CD4-positive, alpha-beta T cell (primary cell): ENCODE measurements at places on chromosomes 6 and 20.

GRCh38 chr6:41072836-41073202 lies at the start of gene NFYA:
TSS of gene NFYA (plus strand) at chr6:41072974. CDS start at chr6:41079090, 6,116 bp downstream.
- peak; percentile 100 for DNase-seq

DNA sequence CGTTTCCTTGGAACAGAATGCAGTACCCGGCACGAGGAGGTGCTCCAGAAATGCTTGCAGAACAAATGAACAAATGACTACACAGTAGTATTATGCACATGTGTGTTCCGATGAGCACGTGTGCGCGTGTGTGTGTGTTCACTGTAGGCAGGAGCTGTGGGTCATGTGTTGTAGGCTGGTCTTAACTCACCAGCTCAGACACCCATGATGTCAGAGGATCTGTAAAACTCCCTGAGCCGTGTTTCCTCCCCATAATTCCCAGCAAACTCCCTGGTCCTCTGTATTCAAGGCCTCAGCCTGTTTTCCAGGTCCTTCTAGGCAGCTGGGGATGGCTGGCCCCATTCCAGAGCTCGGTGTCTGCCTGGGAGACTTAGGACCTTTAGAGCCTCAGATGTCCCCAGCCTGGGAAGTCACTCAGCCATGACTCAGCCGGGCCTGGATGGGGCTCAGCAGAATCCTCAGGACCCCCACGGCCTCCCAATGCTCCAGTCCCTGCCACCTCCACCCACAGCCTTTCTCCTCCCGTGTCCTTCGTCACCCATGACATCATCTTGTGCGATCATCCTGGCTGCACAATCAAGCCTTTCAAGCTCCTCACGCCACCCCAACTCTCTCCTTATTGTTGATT lies 475.0 kb upstream of the SULF2 start:
- no peak for DNase-seq

DNA sequence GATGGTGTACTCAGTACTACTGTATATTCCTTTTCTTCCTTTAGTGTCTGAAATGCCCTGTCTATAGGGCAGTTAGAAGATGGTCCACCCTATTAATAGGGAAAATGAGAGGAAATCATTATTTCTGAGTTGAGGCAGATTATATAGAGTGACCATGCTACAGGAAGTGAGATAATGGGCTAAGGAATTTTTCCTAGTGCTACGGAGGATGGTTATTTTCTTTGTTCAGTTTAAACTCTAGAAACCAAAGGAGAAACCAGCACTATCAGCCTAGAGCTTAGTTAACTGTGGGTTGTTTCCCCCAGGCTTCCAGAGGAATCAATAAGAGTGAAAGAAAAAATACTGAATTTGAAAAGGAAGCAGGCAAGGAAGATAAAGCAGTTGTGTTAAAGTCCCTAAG lies 474 bp downstream of the TSBP1 start:
- DNase-seq: no peak

- DNase-seq: peak; percentile 6
These were observed 334.9 kb upstream of the JARID2 start for GRCh38 chr6:14910692-14911547.

DNA sequence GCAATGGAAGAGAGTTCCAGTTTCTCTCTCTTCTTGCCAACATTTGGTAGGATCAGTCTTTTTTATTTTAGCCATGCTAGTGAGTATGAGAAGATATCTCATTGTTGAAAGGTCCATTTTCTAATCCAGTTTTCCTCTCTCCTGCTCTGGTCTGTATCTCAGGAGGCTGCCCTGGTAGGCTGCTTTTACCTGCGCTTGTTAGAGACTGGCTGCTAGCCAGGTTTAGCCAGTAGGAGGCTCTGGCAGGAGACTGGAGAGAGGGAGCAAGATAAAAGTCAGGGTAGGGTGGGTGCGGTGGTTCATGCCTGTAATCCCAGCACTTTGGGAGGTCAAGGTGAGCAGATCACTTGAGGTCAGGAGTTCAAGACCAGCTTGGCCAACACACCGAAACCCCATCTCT lies 68.6 kb upstream of the FOXP4 start:
- no peak for DNase-seq

DNA sequence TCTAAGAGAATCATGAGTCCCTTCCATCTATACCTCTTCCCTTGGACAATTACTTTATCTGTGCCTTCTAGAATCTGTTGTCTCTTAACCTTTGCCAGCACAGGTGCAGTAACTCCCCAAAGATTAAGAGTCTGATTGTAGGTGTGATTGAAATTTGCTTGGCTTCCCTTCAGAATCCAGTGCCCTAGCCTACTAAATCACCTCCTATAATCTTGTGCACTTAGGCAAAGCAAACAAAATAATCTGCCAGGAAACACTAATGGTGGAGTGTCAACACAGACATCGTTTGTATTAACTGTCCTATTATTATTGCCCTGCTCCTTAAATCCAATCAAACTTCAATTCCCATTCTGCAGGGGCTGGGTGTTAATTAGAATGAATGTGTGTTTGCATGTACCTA lies 28.0 kb downstream of the ID4 start:
- no peak for DNase-seq

- peak; percentile 3 for DNase-seq
These were observed 1.1 kb downstream of the SOX4 start for GRCh38 chr6:21594416-21595281.

DNA sequence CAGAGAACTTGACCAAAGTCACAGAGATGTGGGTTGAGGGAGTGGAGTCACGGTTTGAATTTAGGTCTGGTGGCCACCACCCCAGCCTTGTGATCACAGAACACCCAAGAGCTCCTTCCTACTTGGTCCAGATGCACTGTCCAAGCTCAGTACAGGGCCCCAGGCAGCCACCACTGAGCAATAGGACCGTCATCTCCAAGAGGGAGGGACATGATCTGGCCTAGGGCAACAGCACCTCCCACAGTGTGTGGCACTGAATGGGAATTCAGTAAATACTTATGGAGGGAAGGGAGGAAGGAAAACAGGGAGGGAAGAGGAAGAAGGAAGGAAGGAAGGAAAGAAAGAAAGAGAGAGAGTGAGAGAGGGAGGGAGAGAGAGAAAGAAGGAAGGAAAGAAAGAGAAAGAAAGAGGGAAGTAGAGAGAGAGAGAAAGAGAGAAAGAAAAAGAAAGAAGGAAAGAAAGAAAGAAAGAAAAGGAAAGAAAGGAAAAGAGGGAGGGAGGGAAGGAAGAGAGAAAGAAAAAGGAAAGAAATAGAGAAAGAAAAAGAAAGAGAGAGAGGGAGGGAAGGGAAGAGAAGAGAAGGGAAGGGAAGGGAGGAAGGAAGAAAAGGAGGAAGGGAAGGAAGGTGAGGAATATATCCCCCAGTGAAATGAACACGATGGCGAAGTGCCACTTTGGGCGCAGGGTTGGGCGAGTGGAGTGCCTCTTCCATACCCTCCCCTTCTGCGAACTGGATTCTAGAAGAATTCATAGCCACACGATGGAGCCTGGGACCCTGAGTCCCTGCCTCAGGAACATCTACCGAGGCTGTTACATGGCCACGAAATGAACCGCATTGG lies 243.7 kb downstream of the TFAP2C start:
- no peak for DNase-seq

DNA sequence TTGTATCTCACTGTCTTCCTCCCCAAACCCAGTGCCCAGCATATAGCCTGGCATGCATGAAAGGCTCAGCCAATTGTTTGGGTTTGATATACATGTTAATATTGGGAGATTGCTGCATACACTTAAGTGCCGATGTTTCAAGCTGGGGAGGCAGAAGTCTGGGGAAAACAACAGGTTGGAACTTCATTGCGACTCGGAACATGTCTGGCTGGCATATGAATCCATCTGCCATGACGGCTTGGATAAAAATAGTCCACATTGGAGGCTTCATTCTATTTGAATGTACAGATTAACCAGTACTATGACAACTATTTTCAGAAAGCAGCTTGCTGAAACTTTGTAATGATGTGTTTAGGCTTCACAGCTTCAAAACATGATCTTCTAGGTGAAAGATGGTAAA lies 261.0 kb downstream of the CDH26 start:
- no peak for DNase-seq

DNA sequence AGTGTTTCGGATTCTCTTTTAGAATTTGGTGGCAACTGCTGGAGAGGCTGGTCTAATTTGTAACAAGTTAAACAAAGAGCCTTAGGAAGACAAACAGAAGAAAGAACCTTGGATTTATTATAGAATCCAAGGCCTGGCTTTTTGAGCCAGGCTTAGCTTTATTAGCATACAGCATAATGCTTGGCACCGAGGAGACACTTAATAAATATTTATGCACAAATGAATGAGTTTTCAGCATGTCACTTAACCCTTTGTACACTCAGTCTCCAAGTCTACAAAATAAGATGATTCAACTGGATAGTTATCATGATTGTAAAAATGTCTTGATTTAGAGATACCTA lies 38.2 kb upstream of the AFDN start:
- DNase-seq: no peak

DNA sequence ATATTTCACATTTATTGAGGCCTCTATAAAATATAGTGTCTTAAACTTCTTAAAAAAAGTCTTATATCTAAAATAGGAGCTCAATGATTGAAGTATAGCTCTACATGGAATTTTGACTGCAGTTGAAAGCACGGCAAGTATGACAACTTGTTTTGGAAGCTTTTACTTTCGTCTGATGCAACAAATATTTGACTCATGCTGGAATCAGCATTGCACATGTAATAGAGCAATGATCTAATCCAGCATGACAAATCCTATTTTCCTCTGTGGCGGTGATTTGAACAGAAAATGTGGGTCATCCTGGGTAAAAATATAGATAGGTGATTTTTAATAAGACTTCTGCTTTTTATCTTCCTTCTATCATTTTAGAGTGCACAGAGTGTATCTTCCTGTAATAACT lies 111.6 kb downstream of the TINAG start:
- DNase-seq: no peak

DNA sequence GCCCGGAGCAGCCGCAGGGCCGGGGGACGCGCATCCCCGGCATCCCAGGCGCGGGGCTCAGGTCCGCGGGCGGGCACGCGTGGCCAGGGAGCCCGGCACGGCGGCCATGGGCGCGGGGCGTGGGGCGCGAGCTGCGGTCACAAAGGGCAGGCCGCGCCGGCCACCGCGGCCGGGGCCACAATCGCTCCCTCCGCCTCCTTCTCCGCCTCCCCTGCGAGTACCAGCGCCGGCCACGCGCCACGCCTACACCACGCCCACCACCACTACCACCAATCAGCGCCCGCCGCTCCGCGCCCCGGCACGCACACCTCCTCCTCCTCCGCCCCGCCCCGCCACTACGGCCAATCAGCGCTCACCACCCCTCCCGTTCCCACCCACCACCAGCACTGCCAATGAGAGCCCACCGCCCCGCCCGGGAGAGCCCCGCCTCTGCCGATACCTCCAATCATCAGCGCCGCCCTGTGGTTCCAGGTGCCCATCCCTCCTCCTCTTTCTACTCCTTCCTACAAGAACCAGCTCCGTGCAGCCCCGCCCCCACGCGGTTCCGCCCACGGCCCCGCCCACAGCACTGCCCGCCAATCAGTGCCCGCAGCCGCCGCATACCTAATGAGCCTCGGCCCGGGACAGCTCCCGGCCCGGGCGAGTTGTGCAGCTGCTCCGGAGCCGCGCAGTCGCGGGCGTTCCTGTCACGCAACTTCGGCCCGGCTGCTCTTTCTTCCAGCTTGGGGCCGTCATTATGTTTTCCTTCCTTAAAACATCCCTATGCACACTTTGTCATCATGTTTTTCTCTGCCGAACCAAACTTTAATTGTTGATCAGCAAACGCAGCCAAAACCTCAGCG lies at the start of gene RPS6KA2:
Gene RPS6KA2 (minus strand): TSS at position 219 of the 842 bp plus-strand sequence. CDS start 232 bp downstream, outside the sequence.
- DNase-seq: peak; percentile 100

DNA sequence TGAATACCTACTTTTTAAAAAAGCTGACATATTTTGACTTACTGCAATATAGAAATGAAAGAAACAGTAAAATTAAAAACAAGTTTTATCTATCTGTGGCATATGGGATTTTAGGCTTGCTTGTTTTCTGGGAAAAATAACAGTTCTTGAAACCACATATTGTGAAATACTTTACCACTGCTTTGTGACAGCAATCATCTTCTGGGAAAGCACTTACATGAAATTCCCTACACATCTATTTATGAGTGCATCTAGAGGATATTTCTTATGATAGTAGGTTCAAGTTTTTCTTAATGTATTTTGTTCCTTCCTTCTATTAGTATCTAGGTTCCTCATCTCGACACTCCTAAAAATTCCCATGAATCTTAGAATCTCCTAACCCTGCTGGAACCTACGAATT lies 75.2 kb downstream of the STXBP5 start:
- no peak for DNase-seq

DNA sequence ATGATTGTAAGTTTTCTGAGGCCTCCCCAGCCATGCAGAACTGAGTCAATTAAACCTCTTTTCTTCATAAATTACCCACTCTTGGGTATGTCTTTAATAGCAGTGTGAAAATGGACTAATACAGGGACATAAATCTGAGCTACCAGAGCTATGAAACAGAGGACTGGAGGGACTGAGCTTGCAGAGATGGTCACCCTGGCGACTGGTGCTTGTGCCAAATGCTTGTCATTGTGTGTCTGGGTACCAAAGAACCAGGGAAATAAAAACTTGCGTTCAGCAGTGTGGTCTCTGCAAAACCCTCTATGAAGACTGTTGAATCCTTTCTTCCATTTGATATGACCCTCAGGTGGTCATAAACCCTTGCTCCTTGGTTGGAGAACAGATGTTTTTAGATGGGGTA lies 105.1 kb upstream of the PRL start:
- DNase-seq: no peak

DNA sequence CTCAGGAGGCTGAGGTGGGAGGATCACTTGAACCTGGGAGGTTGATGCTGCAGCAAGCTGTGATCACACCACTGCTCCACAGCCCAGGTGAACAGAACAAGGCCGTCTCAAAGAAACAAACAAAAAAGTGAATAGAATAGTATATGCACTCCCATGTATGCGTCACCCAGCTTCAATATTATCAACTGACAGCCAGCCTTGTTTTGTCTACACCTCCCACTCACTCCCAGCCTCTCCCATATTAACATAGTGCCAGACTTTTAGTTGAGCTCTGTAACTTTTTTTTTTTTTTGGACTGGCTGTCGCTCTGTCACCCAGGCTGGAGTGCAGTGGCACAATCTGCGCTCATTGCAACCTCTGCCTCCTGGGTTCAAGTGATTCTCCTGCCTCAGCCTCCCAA lies 18.1 kb upstream of the ILRUN start:
- DNase-seq: no peak

- DNase-seq: no peak
These were observed 17.6 kb downstream of the IL22RA2 start for GRCh38 chr6:137155830-137156229.

- DNase-seq: no peak
These were observed 53.7 kb downstream of the E2F3 start for GRCh38 chr6:20455251-20455940.

DNA sequence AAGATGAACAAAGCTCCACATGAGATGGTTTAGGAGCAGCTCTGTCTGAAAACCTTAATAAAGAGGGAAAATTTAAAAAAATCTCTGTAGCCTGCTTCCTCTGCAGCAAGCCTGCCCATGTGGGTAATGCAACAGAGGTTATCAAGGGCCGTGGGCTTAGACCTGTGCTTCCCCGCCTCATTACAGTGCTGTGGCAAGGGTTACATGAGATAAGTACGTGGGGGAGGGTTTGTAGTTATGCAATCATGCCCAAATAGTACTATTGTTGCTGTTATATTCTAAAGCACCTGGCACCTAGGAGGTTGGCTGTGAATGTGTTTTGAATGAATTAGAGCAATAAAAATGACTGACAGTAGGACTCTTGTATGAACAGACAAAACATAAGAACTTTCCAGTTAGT lies 68.3 kb downstream of the PKHD1 start:
- DNase-seq: no peak

- no peak for DNase-seq
These were observed 51.8 kb upstream of the FRMD1 start for GRCh38 chr6:168130697-168131371.

- no peak for DNase-seq
These were observed 13.5 kb downstream of the ZSCAN23 start for GRCh38 chr6:28429781-28430180.

GRCh38 chr20:33442136-33443005 lies 1.2 kb downstream of the SNTA1 start:
- DNase-seq: no peak
